Esophagus muscularis mucosa (tissue), 4 donors: ENCODE measurements at places on chromosomes 1 and 21. TPM values are rescaled to one million over a fixed set of nuclear protein-coding genes. Genes with fewer than 3 reads are reported as not detected.

Gene MEX3A
- total RNA-seq, result 0.66 TPM

Gene VSIG8
- total RNA-seq, result not detected

Gene NHLH1
- total RNA-seq, result not detected

DNA sequence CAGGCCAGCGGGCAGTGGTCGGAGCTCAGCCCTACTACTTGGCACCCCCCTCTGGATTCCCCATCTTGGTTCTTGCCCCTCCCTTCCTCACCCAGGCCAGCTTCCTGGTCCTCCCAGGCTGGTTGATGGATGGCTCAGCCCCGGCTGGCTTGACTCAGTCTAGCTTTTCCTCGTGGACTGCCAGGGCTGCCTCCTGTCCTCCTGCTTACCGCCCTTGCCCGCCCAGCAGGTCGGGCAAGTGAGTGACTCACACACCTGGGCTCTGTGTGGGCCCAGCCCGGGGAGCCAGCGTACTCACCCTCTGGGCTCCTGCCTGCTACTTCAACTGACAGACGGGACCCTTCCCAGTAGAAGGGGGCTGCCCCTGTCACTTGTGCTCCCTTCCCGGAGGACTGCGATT is 19.5 kb upstream of the ARHGEF10L start:
- DNase-seq, result no peak

GRCh38 chr1:186750257-186750656 is 70.0 kb upstream of the PTGS2 start:
- no peak for DNase-seq

DNA sequence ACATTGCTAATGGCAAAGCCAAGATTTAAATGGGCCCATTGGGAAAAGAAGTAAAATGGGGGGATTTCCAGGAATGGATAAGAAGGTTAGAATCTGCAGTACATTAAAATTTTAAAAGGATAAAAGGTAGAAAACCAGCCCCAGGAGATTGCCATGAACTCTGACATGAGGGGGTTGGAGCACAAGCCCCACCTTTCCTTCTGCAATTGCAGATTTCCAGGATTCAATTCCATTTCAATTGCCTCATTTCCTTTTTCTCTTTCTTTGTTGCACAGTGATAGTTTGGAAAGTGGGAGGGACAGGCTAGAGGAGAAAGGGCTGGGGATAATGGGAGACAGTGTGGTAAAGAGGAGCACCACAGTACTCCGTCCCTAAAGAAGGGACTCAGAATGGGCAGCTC is 238.5 kb upstream of the RAB4A start:
- no peak for DNase-seq

DNA sequence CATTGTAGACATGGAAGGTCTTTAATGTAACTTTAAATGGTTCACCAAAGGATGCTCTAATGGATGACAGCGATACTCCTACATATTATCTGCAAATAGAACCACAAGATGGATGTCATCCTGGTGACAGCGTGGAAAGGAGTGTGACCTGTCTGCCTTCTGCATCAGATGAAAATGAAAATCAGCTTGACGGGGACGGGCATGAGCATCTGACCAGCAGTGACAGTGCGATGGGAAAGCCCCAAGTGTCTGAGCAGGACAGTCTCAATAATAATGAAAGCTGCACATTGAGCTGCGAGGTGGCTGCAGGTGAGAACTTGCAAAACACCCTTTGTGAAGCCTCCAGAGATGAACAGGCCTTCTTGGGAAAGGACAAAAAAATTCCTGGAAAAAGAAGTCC is 25.2 kb downstream of the CNST start:
- DNase-seq, result no peak

- DNase-seq, result no peak
Observed at GRCh38 chr1:245546875-245547274, 392.1 kb downstream of the KIF26B start.

DNA sequence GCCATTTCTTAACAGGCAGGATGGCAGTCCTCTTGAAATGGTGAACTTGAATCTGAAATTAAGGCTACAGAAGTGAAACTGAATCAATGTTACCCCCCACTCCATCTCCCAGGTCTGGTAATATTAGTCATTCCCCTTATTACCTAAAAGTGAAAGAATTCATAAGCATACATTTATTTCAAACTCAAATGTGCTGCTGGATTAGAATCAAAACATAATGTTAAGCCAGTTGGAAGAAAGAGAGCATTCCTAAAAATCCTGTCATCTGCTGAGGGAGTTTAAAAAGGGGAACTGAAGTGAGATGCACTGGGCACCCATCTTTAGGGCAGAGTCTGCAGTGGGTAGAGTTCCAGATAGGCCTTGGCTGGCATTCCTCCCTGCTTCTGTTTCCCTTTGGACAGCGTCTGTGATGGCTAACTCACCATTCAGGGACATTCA is 17.4 kb downstream of the KIAA0319L start:
- no peak for DNase-seq

- DNase-seq, result no peak
Observed at GRCh38 chr1:197156692-197157091, 10.2 kb upstream of the ASPM start.

GRCh38 chr1:112706505-112707220 is at the start of gene RHOC:
Gene RHOC (minus strand): TSS chr1:112707127. CDS start chr1:112703799, 3,328 bp downstream.
- DNase-seq, result no peak

DNA sequence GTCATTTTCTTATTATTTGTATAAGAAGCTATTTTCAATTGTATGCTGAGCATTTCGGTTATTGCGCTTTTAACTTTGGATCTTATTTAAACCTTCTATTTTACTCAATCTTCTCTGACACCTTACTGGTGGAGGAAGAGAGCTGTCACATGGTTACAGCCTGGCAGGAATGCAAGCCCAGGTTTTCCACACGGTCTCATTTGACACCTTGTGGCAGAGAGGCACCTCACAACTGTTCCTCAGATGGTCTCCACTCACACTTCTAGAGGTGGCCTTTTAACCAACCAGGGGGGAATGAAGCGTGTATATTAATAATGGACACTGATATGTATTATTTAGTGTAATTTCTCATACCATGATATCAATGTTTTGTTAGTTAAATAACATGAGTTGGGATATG is 9.6 kb downstream of the OR2T33 start:
- DNase-seq, result no peak
